ENCODE measurements at places on chromosomes 5 and 9. TPM values are rescaled to one million over a fixed set of nuclear protein-coding genes. Genes with fewer than 3 reads are reported as not detected.

DNA sequence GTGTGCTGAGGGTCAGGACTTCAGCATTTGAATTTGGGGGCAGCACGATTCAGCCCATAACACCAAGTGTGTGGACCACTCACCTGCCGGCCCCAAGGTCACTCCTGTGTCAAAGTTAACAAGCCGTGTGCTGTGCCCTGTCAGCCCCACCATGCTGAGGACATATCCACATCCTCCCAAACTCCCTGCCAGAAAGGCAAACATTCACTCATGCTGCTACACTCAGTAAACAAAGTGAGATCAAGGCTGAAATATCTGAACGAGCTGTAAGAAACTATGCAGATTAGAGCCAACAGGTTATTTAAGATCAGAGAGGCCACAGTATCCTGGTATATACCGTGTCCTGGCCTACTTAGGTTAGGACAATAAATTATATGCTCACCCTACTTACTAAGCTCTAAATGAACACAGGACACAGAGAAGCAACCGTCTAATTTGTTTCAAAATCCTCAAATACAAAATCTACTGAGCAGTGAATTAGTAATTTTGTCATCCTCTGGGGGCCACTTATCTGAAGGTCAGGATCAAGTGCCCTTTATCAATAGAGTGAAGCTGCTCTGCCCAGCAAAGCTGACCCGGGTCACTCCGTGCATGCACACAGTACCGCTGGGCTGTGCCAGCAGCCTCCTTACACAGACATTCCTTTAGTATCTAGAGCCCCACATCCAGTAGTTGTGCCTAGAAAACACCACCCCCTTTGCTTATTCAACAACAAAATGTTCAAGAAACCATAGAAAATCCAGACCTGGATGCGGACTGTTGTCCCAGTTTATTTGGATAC lies 28.2 kb downstream of the RETREG1 start:
- no peak for DNase-seq

DNA sequence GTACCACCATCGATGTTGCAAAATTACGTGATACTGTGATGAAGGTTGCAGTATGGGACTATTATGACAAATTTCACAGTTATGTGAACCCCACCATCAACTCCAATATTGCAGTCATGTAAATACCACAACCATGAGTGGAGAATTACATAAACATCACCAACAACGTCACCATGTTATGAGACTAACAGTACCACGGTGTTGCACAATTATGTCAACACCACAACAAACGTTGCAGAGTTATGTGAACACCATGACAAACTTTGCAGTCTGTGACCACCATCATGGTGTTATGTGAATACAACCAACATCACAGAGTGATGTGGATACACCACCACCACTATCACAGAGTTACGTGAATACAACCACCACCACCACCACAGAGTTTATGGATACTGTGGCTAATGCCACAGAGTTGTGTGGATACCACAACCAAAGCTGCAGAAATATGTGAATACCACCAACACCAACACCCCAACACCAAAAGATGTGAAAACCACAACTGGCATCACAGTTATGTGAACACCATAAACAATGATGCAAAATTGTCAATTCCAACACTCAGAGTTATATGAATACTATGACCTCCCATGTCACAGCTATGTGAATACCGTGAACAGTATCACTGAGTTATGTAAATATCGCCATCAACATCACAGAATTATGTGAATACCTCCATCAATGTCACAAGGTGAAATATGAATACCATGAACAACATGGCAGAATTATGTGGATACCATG lies 62.4 kb downstream of the SHC3 start:
- no peak for DNase-seq

DNA sequence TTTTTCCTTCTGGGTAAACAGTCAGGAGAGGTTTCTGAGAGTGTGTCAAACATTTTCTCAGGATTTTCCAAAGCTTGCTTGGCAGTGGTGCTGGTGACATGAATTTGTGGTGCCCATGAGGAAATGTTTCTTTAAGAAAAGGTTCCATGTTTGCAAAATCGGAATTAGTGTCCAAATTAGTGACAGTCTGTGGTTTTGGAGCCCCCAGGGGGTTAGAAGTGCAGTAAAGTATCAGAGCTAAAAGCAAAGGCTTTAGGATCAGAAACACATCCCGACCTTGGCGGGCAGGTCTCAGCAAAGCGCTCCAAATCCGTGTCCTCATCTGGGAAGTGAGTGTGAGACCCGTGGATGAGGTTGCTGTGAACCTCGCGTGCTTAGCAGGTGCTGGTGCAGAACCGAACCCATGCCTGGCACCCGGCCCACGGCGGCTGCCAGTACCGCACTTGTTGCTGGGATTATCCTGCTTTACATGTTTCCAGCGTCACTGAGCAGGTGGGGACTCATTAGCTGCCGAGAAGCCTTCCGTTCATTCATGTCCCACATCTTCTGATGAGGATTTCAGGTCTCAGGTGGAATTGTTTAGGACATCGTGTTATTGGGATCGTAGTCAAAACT lies 70.8 kb upstream of the COL5A1 start:
- no peak for DNase-seq

Gene DMRT3
- total RNA-seq = not detected

All from Panc1 (cell line).